ENCODE measurements at places on chromosomes 5 and 9.

DNA sequence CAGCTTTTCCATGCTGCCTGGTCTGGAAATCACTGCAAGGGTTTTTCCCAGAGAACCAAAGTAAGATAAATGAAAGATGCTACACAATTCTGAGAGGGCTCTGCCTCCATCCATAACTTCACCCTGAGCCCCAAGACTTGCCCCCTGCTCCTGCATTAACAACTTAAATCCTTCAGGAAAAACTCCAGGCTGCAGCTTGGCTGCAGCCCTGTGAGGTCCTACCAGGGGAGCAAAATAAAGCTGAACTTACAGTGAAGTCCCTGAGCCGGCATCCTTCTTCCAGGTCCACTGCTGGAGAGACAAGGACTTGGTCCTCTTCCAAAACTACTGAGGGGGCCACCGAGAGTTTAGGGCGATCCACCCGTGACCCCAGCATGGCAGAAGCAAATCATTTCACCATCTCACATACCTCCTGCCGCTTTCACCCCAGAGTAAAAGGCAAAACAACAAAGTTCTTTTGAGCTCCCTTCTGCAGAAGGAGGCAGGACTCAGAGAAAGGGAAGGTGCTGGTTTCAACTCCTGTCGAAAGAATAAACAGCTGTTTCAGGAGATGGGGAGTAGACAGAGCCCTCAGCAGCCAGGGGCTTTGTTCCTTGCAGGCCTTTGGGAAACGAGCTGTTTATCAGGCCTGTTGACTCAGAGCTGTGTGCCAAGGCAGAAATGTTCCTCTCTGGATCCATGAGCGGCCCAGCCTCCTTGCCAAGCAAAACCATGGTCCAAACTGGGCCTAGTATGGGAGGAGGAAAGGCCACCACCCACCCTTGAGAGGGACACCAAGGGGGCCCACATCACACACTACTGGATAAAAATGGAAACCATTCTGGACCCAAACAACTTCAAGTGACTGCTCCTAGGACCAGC is 20.6 kb downstream of the GGTA1 start:
- no peak for DNase-seq

DNA sequence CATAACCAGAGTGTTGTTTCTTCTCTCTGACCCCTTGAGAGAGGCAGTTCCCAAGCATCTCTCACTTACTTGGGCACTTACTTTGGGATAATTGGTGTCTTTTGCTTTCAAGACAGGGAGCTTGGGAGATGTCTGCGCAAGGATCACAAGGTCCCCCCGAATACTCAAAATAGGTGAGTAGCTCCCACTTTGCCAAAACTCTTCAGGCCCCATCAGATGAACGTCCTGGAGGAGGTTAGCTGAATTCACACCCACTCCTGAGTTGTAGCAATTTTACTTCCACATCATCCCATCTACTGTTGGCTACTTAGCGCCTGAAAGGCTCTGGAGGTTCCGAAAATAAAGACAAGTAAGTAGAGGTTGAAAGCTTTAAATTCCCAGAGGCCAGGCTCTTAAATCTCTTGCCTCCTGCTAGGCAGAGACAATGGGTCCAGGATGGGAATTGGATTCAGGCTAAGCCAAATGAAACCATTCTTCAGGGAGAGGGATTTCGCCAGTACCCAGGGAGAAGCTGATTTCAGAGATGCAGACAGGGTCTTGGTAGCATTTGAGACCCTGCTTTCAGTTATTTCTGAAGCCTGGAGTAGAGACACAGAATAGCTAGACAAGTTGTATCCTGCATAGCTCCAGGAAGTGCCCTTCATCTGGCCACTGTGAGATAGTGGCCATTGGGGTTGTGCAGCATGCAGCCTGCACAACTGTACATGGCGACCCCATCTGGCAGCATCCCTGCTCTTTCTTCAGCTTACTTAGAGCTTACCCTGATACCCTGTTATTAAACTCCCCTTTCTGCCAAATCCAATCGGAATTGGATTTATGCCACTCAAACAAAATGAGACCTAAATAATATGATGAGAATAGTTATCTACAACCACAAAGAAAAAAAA is 60.1 kb downstream of the BOD1 start:
- no peak for DNase-seq

DNA sequence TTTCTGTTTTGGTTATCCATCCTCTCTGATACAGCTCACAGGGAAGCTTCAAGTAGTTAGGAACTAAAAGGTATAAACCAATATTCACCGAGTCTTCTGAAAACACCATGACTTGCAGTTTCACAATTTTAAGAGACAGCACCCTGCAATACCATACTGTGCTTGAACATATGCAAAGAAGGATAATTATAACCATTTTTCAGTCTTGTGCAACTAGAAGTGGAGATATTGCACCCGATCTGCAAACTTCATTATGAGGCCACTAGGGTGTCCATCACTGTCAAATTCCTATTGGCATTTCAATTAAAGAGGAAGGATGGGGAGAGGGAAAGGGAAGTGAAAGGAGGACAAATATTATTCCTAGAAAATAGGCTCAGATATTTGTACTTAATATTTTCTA is 32.4 kb upstream of the CEP120 start:
- no peak for DNase-seq

DNA sequence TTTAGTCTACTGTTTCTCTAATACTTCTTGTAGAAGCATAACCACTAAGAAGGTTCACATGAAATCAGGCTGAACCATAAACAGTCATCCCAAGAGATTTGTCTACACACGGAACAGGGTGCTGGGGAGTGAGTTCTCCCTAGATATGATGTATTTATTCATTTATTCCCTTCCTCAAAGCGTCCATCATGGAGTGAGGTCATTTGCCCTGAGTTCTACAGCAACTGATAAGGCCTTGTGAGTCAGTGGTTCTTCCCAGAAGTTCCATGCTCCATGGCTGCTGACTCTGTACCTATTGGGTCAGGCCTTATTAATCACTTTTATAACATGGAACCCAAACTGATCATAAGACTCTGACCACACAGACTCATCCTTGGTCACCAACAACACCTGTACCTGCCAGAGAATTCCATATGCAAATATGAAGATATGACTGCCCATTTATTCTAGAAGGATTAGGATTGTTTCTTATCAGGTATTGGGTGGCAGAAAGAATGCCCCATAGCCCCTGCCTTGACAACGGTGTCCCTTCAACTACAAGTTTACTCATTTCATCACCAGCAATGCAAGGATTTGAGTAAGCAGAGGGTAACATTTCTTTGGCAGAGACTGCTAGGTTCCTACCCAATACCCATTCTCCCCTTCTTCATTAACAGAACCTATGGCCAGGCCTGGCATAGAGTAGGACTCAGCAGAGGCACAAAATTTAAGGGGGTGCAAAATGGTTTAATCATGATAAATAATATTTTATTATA is 118.1 kb downstream of the LHFPL2 start:
- DNase-seq: no peak

GRCh38 chr9:33102551-33103210 is 26.2 kb upstream of the SMU1 start:
- DNase-seq: no peak

DNA sequence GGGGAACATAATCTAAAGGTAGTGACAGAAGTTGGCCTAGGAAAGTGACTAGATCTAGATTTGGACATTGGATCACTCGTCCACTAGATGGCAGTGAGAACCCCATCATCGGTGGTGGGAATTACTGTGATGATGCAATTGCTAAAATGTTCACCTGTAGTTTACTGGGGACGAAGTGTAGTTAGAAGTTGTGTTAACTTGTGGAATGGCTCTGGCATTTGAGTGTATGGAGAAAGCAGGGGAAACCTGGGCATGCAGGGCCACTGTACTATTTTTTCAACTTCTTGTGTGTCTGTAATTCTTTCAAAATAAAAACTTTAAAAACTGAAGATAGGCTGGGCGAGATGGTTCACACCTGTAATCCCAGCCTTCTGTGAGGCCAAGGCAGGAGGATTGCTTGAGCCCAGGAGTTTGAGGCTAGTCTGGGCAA is 75.5 kb downstream of the PHAX start:
- DNase-seq: peak; percentile 32

- DNase-seq: no peak
Observed at GRCh38 chr9:127796225-127796813, 6.4 kb upstream of the FPGS start.

DNA sequence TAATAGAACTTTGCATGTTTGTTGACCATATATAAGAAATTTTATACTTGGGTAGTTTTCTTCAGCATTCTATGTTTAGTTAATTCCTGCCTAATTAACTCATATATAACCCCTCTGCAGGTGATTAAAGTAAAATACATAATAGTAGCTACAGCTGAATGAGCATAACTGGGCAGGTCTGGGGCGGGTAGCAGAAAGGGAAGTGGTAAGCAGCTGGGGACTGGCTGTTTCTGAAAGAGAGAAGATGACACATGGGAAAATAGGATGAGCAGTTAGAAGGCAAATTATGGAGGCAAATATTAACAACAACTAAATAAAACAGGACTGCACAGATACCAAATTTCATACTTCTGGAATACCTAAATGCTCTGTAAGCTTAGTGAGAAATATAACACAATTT is 128.1 kb downstream of the CPLANE1 start:
- no peak for DNase-seq

GRCh38 chr5:31990081-31990650 is 184.0 kb downstream of the GOLPH3 start:
- no peak for DNase-seq

- no peak for DNase-seq
Observed at GRCh38 chr9:89634995-89635742, 30.4 kb downstream of the GADD45G start.

DNA sequence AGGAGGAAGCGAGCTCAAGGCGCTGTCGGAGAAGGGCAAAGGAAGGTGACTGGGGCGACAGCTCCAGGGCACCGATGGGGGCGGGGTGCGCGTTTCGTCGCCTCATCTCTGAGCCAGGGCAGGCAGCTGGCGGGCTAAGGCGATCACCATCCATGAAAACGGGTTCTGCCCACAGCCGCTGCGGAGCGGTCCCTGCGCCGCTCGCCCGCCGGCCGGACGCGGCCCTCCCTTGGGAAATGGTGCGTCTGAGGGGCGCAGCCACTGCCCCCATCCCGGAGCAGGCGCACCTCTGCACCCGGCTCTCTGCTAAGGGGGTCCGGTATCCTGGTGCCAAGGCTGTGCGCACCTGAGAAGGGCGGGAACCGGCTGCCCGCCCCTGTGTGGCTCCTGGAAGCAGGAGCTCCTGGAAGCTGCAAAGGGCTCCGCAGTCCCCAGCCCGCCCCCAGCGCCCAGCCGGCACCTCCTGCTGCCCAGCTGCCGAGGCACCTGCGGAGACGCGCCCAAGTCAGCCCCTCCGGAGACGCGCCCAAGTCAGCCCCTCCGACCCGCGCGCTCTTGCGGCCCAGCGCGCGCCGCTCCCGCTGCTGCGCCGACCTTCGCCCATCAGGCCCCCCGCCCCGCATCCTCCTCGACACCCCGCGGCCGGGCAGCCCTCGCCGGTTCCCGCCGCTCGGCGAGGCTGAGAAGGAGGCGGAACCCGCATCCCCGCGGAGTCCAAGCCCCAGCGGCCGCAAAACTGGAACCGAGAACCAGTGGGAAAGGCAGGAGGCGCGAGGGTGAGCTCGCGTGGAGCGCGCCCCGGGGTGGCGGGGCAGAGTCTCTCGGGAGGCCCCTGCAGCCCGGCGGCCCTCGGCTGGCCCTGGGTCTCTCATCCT is 757 bp downstream of the ANKRD34B start:
- DNase-seq: no peak

DNA sequence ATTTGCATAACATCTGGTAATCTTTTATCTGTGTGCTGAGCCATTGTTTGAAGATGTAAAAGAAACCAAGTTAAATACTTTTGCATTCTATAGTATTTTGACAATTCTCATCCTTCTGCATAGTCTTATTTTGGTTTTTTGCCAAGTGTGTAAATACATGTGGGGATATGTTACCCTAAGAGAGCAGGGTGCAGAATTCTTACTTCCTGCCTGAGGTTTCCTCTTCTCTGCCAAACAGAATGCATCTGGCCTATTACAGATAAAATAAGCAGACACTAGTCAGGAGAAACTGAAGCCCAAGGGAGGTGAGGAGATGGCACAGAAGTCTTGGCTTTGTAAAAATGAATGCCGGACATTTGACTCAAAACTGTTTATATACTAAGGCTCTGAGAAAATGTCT is 462.1 kb downstream of the TMEM38B start:
- DNase-seq: no peak

DNA sequence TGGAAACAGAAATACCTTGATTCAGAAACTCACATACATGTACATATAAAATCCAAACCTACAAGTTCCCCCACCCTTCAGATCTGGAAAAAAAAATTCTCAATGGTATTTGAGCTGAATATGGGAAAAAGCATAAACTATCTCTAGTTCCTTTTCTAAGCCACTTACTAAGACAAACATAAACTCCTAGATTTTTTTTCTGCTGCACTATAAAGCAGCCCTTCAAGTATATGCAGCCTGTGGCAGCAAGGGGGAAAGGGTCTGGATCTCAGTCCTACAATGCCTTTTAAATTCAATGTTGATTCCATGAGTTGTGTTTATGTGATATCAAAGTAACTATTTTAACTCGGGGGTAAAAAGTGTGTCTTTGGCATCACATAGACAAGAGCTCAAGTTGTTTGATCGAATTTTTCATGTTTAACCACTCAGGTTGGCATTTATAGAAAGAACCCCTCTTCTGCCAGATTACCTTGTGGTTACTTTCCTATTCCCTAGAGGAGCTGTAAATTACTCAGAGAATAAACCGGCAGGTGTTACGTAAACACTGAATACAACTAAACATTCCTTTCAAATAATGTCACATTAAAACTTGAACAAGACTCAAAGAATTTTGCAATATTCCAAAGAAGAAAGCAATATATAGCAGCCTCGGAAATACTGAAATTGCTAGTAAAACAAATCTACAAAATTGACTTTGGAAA is 91.8 kb upstream of the FER start:
- DNase-seq: no peak

DNA sequence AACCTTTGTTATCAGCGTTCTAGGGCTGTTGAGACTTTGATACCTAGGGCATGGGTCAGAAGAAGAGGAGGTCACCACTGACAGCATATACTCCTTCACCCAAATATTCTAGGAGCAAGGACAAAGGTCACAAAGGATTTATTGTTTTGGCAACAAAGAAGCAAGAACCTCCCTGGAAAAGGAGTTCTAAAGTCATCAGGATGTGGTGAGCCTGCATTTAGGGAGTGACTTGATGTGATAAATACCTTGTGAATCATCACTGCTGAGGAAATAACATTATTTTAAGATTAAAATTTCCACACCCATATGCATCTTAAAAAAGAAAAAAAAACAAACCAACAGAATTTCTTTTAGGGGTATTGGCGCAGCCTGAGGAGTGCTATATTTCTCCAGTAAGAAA is 13.9 kb downstream of the IFNA1 start:
- no peak for DNase-seq

DNA sequence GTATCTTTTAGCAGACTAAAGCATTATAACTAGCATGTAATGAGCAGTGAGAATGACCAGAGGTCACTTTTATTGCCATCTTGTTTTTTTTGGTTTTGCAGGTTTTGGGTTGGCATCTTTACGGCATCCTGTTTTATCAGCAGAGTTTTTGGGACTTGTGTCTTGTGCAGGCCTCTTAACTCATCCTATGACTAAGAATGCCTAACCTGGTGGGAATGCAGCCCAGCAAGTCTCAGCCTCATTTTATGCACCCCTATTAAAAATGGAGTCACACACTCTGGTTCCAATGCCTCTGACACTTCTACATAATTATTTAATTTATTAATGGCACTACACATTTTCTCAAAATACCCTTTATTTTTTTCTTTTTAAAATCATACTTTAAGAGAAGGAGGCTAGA is 726.5 kb upstream of the RIOK2 start:
- DNase-seq: no peak
